Lung (tissue), 17 donors: ENCODE measurements at places on chromosomes 1 and 21. TPM values are rescaled to one million over a fixed set of nuclear protein-coding genes. Genes with fewer than 3 reads are reported as not detected.

The CDC7 gene
- 5.2 TPM for total RNA-seq

DNA sequence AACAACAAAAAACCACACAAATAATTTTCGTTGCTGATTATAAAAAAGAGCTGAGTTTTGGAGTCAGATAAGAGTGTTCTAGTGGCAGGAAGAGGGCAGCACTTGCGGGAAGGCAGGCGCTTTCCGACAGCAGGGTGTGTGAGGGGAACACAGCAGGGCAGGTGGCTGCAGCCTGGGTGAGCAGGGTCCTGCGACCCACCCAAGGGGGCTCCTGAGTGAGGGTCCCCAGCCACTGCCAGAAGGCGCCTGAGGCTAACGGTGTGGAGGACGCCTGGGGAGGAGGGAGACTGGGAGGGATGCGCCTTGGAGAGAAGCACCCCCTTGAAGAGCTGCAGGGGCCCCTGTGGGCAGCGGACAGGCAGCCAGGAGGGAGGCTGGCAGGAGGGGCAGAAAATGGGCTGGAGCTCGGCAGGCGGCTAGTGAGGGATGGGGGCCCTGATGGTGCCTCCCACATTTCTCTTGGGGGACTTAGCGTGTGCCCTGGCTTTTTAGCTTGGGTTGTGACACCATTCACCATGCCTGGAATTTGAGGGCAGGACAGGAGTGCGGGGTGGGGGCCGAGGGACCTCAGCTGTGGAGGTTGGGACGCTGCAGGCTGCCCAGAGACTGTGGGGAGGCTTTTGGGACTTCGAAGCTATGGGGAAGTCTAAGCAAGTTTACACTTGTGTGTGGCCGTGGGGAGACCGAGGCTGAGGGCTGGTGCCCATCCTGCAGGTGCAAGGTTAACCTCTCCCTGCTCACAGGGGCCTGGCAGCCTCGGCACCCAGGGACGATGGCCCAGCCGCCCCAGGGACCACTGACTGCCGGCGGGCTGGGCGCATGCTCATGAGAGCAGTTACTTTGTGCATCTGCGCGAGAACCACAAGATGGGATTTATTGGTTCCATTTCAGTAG lies 111.4 kb downstream of the SIK1 start:
- H3K4me3 ChIP-seq: no peak overlapping the region
- H3K36me3 ChIP-seq: no peaks in the 10 kb centered on the region
- no peaks in the 10 kb centered on the region for H3K27me3 ChIP-seq
- H3K27ac ChIP-seq: no peak overlapping the region
- H3K4me1 ChIP-seq: peaks cover 4% of the 10 kb centered on the region

GRCh38 chr1:232038706-232039677 lies 412.4 kb downstream of the DISC1 start:
- H3K4me3 ChIP-seq: no peak overlapping the region
- H3K36me3 ChIP-seq: no peaks in the 10 kb centered on the region

- H3K4me1 ChIP-seq: no peaks in the 10 kb centered on the region
- H3K36me3 ChIP-seq: no peaks in the 10 kb centered on the region
- no peak overlapping the region for H3K27ac ChIP-seq
- DNase-seq: no peak
- H3K27me3 ChIP-seq: no peaks in the 10 kb centered on the region
- H3K4me3 ChIP-seq: no peak overlapping the region
Observed at GRCh38 chr1:114078116-114078515, 75.6 kb downstream of the SYT6 start.
